AG08395 (cell line): ENCODE measurements at places on chromosomes 5 and 9.
A peak's percentile ranks its signal among the peaks of the same experiment; 100 is the strongest.

DNA sequence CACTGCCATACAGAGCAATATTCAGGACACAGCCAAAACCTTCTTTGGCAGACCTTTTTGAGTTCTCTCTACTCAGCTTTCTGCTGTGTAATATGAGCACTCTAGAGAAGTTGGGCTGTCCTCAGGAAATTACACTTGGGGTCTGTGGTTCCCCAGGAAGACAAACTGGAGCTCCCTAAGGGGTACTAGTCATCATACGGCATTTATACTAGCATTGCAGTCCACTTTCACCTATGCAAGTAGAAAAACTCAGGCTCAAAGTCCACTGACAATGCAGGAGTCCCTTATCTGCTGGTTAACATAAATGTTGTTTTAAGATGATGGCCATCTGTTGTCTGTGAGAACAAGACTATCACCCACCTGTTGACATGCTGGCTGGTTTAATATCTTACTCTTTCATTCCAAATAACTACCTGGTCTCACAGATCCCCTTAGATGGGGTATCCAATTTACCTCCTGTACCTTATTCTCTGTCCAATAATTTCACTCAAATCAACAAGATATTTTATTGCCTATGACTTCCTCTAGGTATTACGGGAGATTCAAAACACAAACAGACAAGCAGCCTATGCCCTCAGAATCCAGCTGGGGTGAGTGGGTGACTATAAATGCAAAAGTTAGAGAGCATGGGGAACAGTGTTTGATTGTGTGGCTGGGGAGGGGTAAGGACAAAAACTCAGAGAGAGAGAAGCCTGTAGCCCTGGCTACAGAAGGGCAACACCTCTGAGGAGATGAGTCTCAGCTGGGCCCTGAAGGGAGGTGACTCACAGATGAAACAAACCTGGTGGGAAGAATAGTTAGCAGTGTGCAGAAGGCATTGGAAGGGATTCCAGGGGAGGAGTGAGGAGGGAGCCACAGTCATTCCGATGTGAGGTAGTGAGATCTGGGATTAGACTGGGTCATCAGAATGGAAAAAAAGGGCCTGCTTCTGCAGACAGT, 10.2 kb downstream of the DOCK8 start:
- DNase-seq = no peak

DNA sequence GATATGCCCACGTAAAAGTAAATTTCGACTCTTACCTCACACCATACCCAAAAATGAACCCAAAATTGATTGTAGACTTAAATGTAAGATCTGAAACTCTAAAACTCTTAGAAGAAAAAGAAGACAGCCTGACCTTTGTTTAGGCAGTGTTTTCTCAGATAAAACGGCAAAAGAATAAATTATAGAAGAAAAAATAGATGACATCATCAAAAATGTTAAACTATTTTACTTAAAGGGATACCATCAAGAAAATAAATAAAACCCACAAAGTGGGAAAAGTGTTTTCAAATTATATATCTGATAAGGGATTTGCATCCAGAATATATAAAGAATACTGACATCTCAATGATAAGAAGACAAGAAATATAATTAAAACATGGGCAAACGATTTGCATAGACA, 862.7 kb downstream of the DTWD2 start:
- DNase-seq = no peak

DNA sequence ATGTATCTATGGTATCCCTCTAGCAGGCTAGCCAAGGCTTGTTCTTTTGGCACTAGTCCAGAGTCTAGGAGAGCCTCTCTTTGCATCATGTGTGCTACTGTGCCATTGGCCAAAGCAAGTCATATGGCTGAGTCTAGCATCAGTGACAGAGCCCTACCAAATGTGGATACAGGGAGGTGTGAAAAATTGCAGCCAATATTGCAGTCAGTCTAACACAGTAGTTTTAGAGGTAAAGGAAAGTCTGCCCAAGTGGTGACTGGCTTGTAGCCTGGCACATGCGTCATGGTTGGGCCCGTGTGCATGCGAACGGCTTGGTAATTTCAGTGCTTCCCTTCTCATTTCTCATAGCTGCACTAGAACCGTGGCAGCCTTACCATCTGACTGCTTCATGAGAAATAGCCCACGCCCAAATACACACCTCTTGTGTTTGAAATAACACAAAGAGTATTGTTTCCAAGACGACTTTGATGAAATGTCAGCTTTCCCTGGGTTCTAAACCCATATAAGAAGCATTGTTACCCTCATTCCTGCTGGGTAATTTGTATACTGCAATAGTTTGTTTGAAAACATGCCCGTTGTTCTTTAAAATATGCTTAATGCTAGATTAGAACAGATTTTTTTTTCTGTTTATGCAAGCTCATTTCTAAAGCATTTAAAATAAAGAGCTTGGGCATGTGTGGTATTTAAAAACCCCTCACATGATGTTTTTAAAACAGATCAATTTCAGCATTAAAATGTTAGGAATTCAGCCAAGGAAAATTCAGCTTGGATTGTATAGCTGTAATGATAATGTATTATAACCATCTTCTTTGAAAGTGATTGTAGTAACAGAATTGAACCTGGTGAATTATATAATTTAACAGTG, 113.2 kb downstream of the TLE4 start:
- DNase-seq = no peak

GRCh38 chr5:73104326-73104725, 16.0 kb upstream of the TMEM171 start:
- DNase-seq = no peak

DNA sequence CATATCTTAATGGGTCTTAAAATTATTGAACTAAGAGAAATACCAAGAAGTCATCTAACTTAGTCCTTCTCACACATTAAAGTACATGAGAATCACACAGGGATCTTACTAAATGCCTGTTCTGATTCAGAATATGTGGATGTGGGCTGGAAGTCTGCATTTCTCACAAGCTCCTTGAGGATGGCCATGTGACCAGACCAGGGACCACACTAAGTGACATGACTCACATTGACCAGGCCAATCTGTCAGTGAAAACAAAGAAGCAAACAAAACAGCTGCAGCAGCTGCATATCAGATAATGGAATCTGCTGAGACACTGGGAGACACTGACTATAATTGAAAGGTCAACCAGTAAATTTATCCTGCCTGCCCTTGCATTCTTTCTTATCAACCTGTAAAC, 110.5 kb downstream of the ADAMTS12 start:
- peak; percentile 73 for DNase-seq

- DNase-seq = no peak
Measured at GRCh38 chr9:91710158-91710557, 239.9 kb downstream of the ROR2 start.

DNA sequence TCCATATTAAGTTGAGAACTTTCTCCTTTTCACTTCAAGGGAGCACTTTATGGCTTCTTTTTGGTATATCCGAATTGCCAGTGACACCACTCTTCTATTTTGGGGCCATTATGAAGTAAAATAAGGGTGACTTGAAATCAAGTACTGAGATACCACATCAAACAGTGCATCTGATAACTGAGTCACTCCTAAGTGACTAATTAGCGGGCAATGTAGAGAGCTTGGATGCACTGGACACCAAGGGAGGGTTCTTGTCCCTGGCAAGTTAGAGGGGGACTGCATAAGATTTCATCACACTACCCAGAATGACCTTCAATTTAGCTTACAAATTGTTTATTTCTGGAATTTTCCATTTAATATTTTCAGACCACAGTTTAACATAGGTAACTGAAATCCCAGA, 813.9 kb upstream of the CDH10 start:
- DNase-seq = no peak

- DNase-seq = no peak
Measured at GRCh38 chr9:30197954-30198353, 2186.5 kb upstream of the ACO1 start.

DNA sequence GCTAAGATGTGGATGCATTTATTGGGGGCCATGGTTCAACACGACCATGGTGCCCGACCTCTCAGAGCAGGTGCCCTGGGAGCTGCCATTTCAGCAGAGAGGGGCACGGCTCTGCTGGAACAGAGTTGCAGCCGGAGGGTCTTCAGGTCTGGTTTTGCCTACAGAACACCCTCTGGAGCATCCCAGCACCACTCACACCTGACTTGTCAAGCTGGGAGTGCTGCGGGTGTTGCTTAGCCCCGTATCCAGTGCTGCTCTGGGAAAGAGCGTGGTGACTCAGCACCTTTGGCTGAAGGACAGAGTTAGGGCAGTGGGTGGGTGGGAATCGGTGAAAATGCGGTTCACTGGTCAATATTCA, 36.5 kb upstream of the IRX4 start:
- DNase-seq = no peak

DNA sequence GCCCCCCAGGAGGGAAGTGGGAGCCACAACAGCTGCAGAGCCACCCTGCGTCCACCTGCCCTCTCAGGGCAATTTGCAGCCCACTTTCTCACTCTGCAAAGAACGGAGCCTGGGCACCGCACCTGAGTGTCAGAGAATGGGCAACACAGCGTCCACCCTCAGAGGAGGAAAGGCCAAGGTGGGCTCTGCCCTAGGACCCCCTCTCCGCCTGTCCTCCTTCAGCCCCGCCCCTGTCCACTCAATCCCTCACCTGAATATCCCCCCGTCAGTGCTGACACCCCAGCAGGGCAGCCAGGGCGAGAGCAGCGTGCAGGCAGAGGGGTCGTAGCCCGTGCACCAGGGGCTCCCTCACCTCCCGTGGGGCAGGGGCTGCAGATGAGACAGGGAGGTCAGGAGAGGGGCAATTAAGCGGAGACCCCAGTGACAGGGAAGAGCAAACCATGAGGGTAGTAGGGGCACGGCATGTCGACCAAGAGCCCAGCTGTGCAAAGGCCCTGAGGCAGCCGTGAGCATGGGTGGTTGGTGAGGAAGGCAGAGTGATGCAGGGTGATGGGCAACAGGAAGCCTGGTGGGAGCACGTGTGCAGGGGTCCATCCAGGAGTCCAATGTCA, 140.3 kb downstream of the OLFM1 start:
- DNase-seq = no peak

DNA sequence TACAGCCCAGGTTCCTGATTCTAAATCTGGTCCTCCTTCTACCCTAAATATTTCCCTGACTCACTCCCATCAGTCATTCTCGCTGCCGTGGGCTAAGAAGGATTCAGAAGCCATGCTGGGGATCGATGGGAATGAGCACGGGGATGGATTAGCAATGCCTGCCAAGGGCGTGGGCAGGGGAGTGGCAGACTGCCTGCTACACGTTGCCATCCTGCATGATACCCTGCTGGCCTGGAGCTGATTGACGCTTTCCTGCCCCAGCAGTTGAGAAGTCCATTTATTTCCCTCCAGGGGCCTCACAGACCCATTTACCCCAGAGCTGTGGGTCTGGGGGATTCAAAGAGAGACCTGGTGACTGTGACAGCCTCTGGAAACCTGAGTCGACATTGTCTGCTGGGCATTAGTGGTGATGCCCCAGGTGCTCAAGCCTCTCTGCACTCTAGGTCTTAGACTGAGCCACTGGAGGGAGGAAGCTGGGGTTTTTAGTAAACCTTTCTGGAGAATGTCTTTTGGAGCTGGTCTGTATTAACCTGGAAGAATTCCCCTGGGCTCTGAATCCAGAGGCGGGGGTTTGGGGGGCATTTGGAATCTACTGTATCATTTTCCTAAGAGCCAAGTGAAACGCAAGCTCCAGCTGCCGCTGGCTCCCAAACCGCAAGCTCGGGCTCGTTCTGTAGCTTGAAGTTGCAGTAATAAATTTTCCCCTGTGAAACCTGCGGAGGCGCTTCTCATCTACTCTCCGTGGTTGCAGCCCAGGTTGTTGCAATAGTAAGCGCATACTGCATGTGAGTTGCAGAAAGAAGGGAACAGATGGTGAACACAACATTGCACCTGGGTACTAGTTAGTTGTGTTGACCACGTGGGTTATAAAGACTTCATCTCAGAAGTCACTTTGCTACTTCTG, 76.3 kb upstream of the RAPGEF1 start:
- DNase-seq = no peak

DNA sequence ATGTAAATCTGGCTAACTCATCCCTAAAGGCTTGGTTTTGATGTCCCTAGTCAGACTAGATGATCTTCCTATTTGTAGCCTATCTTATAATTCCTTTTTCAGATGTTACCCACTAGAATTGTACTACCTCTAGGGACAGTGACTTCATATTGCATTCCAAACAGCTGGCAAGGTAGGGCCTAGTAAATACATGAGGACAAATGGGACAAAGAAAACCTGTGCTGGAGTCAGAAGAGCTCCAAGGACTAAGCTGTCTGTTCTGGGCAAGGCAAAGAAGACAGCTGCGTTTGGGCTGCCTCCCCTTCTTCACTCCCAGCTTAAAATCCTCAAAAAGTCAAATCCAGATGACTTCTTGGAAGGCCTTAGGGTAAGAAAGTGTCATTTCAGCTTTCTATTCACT, 10.0 kb downstream of the DMXL1 start:
- DNase-seq = peak; percentile 6

DNA sequence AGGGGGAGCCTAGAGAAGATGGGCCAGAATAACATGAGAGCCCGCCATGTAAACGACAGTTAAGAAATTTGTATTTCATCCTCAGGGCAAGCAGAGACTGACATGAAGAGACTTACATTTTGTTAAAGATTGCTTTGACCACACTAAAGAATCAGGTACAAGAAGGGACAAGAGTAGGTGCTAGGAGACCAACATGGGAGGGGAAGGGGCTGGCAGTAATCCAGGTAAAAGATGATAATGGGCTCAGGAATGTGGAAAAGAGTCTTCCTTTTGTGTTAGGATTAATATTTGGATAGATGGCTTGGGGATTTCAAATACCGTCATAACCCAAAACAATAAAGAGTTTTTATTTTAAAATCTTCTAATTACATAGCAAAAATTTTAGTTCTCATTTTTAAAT, 137.3 kb downstream of the ZNF462 start:
- no peak for DNase-seq

DNA sequence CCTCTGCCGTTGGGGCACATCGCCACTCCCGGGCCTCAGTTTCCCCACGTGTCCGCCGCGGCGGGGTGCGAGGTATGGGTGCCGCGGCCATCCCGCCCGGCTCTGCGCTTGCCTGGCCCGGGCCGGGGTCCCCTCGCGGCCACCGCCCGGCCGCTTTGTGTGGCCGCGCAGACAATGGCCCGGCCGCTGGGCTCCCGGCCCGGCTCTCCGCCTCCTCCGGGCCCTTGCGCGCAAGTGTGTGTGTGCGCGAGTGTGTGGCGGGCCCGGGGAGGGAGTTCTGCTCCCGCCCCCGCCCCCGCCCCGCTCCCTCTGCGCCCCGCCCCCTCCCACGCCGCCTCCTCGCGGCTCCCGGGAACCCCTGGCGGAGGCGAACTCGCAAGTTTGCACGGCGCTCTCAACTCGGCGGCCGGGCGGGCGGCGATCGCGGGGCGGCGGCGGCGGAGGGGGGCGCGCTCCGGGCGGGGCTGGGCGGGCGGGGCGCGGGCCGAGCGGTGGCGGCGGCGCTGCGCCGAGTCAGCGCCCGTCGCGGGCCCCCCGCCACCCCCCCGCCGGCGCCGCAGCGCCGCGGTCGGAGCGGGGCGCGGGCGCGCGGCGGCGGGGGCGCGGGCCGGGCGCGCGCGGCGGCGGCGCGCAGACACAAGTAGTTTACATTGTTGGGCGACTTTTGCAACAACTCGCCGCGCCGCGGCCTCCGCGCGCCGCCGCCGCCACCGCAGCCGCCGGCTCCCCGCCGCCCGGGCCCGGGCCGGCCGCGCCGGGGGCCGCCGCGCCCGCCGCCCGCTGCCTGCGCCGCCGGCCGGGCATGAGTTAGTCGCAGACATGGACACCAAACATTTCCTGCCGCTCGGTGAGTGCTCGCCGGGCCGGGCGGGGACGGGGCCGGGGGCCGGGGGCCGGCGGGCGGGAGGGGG, at the start of gene RXRA:
Gene RXRA (plus strand): TSS at position 643 of the 911 bp plus-strand sequence. CDS start 177 bp downstream, at position 820.
- peak; percentile 95 for DNase-seq
